ENCODE measurements at places on chromosomes 11 and 22.

DNA sequence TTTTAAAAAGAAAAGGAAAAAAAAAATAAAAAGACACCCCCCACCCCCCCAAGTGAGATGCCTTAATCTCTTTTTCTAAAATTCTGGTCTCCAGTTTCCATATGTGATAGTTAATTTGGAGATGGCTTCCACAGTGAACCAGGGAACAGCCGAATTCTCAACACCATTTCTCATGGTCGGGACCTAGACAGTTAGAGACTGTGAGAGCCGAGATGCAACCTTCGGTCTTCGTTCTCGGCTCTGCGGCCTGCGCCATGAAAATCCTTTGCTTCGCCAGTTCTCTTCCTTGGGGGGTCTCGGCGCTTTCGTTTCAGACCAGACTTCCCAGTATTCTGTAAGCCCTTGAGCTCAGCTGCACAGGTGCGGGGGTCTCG, 723 bp downstream of the CACNG2 start:
- DNase-seq = no peak

GRCh38 chr11:78927511-78927910, 352.8 kb upstream of the NARS2 start:
- DNase-seq = no peak

DNA sequence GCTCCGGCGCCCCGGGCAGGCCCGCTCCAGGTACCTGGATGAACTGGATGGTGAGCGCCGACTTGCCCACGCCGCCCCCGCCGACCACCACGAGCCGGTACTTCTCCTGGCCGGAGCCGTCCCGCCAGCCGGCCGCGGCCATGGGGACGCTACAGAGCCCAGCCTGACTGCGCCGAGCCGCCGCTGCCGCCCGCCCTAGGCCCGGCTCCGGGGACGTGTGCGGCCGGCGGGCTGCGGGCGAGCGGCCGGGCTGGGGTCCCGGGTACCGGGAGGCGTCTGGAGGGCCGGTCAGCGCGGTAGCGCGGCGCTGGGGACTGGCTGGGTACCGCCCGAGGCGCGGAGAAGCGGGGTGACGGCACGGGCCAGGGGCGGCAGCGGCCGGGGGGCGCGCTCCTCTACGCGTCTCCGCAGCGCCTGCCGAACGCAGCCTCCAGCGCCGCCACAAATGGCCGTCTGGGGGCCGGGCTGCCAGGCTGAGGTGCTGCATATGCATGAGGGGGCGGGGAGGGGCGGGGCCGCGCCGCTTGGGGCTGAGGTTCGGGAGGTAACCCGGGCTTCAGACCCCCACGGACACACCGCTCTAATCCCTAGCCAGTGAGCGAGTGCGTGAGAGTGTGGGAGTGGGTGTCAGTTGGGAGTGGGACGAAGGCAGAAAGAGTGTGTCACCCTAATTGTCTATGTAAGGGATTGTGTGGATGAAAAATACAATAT, at the start of gene RRAS2:
Gene RRAS2 (minus strand): TSS at position 455 of the 711 bp plus-strand sequence. CDS start 313 bp downstream, at position 142.
- DNase-seq = no peak

GRCh38 chr11:126284829-126285228, 1.9 kb downstream of the TIRAP start:
- no peak for DNase-seq

DNA sequence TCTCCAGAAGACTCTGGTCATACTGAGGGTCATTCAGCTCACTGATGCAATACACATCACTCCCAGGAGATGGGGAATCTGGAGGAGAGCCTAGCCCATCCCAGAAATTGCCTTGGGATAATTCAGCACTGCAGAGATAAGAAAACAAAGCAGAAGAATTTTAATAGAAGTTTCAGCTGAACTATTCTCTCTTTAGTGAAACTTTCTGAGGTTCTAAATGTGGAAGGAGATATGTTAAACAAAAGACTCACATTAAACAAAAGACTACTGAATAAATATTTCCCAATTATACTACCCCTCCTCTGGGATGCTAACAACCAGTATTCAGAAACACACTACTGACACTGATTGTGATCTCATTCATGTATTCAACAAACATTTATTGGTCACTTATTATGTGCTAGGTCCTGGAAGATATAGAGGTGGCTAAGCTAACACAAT, 47.8 kb downstream of the C2CD3 start:
- DNase-seq = no peak

DNA sequence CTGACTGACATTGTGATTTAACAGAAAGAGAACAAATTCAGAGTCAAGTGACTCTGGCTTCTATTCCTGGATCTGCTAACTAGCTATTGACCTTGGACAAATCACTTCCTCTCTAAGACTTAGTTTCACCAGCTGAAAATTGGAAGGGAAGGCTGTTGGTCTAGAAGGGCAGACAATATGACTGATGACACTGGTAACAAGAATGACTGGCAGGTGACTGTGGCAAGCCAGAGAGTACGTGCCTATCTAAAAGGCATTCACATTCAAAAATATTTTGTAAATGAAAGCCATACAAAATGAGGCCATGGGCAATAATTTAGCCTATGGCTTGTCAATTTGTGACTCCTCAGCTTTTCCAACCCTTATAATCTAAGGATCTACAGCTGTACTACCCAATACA, 23.5 kb downstream of the SERGEF start:
- DNase-seq = no peak

GRCh38 chr11:121550247-121551030, 97.7 kb upstream of the SORL1-AS1 start:
- no peak for DNase-seq

DNA sequence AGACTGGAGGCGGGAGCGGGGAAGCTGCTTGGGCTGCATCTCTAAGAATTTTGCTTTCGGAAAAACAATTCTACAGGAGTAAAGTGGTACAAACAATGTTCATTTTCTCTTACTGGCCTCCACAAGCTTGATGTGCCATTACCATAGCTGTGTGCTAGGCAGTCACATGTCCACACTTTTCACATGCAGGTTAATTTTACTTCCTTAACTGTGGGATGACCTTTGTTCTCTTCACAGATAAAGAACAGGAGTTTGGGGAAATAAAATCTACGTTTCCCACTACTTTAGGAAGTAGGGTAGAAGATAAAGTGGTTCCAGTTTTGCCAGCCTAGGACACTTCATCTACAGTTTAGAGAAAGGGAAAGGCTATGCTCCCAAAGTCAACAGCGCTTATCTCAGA, 327.2 kb upstream of the NARS2 start:
- no peak for DNase-seq

GRCh38 chr22:39239561-39240423, 5.0 kb downstream of the PDGFB start:
- no peak for DNase-seq

DNA sequence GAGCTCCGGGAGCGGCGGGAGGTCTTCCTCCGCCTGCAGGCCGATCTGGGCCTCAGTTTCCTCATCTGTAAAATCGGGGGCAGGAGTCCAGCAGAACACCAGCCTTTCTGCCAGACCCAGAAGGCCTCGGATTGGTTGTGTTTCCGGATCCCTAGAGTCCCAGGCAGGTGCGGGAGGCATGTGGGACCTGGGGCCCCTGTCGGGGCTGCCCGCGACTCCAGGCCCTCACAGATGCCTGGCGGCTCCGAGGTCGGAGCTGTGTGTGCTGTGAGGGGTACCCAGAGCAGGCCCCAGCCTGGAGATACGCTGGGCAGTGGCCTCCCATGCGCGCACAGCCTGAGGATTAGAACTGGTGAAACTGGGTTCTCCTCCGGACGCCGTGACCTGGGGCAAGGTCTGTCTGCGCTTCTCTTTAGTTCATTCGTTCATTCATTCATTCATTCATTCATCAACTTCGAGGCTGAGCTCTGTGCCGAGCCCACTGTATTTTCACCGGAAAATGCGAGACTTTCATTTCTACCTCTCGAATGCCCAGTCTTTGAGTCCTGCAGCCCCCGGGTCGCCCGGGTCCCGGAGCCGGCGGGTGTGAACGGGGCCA, 24.6 kb downstream of the FLRT1 start:
- DNase-seq = no peak

DNA sequence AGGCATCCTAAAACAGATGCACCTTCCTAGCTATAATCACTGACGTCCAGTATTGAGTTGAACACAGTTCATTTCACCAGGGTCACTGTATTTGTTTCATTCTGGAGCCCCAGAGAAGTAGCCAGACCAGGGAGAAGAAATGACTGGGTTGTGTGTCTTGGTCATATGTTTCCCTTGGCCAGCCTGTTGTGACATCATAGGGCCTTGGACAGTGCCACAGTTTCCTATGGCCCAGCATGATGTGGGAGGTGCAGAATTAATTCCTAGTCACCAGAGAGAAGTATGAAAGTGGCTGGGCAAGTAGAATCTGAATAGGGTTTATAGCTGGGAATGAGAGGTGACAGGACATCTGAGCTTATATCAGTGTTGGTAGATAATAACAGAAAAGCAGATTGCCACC, 84.0 kb upstream of the ZBED5 start:
- DNase-seq = no peak

DNA sequence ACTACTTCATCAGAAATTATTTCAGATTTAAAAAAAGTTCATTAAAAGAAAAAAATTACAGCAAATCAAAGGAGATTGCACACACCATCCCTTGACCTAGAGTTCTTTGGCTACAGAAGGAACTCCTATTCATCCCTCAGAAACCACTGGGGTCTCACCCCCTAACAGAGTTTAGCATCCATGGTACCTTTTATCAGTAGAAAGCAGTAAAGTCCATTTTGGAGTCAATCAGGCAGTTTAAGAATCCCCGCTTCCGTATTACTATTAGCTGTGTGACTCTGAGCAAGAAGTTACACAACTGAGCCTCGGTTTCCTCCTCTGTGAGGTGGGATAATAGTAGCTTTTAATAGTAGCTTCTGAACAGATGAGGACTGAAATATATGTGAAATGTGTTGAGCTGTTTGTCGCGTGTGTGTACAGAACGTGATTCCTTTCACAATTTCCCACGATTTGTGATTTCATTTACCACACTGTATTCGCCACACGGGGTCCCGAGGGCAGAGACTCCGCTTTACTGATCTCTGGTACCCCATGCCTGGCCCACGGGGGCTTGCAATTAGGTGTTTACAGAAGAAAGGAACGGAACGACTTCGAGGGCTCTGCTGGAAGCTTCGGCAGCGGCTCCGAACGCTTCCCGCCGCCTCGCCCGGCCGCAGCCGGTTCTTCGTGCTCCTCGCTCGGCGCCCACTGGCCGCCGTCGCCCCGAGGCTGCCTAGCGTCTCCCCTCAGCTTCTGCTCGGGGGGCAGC, 72.5 kb upstream of the ZBED5 start:
- no peak for DNase-seq

DNA sequence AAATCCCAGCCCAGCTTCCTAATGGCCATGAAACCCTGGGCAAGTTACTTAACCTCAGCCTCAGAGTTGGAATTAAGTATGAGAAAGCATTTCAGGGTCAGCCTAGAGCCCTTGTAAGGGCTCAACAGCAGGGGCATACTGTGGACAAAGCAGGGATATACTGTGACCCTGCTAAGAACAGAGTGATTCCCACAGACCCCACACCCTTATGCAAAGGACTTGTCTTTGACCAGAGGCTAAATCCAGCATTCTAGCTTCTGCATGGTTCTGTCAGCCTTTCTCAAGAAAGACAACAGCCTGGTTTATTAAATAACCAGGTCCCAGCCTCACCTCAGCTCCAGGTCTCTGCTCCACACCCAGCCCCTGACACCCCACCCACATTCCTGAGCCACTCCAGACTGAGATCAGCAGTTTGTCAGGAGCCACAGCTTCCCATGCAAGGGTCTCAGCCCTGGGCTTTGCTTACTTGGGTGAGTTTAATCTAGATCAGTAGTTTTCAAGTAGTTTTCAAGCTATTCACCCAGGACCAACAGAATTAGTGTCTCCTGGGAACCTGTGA, 69.2 kb downstream of the GALNT18 start:
- no peak for DNase-seq

GRCh38 chr22:46039535-46039934, 62.6 kb upstream of the WNT7B start:
- DNase-seq = no peak

DNA sequence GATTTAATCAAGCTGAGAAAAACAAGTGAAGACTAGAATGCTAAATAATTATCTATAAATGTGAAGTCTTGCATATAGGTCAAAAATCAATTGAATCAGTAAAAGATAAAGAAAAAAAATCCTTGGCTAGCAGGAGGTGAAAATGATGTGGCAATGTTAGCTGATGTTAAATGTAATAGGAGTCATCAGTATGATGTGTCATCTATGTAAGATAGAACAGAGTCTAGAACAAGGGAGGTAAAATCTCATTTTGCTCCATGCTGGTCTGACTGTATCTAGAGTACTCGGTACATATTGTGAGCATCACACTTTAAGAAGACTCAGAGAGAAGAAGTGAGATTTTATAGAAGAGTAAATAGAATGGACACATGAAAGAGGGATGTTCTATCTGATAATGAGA, 721.2 kb downstream of the ETS1 start:
- DNase-seq = no peak

- no peak for DNase-seq
These were observed 693 bp upstream of the LINC01488 start for GRCh38 chr11:69480547-69481392.

GRCh38 chr11:76686261-76687079, 15.9 kb upstream of the LRRC32 start:
- no peak for DNase-seq

Data from C1 segment of cervical spinal cord (tissue), 14 donors.